ENCODE measurements at places on chromosomes 2 and 18.

- DNase-seq, result no peak
These were observed 261.6 kb downstream of the NDUFA10 start for GRCh38 chr2:239763433-239764097.

GRCh38 chr2:172525601-172526000, 30.3 kb upstream of the PDK1 start:
- DNase-seq, result no peak

DNA sequence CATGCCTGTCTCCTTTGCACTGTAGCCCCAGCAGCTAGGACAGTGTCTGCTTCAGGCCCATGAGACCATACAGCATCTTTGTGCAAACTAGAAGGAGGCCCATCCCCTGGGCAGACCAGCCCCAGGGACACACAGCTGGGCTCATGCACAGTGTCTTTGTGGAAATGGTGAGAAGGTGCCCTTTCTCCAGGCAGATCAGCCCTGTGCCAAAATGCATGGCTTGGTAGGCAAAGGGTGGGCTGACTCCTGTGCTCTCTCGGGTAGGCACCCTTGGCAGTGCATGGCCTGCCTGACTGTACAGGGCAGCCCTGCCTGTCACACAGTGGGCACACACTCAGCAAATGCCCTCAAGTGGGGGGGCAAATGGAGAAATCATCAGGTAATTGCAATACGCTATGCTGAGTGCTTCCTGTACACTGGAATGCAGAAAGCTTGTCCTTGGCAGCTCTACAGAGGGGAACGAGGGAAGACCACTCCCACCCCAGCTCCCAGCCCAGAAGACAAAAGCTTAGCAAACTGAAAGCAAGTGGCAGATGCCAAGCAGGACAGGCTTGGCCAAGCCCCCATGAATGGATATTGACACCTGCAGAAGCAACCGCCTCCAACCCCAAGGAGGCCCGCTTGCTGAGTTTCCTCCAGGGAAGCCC, 21.6 kb downstream of the TNS1 start:
- no peak for DNase-seq

GRCh38 chr2:168748461-168748860, 54.0 kb upstream of the NOSTRIN start:
- no peak for DNase-seq

DNA sequence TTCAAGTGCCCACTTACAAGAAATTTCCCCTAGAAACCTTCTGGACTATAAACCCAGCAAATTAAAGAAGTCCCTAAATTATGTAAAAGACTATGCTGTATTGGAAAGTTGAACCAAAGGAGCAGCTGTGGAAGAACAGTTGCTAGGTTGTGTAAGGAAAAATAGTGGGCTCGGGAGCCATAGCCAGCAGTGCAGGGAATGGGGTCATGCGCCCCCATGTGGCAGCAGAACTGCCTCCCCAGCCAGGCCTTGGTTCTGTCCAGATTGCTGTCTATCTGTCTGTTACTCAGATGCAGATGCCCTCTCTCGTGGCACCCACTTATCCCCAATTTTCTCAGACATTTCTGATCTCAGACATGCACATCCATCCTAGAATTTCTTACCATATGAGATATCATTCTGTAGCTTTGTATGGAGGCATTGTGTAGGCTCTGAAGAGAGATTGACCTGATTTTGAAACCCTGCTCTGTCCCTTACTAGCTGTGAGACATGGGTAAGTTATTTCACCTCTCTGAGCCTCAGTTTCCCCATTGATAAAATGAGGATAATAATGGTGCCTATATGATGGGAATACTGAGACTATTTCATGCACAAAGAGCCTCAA, 258.3 kb downstream of the SS18 start:
- no peak for DNase-seq

- no peak for DNase-seq
These were observed 849.0 kb downstream of the RNF144A start for GRCh38 chr2:7766088-7766722.

DNA sequence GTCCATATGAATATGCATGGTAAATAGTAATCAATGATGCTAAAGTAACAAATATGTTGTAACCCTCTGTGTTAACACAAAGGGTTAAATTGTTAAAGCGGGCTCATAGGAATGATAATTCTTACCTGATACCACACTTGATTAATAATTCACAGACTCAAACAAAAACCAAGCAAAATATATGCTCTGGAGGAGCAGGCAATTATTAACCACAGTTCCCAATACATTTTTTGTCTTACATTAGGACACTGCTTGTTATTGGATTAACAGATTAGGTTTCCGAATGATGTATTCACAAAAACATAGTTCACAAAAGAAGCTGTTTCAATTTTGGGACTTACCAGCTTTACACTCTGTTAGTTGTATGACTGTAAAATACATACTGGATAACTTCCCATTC, 300.9 kb upstream of the LRRTM4 start:
- DNase-seq, result no peak

DNA sequence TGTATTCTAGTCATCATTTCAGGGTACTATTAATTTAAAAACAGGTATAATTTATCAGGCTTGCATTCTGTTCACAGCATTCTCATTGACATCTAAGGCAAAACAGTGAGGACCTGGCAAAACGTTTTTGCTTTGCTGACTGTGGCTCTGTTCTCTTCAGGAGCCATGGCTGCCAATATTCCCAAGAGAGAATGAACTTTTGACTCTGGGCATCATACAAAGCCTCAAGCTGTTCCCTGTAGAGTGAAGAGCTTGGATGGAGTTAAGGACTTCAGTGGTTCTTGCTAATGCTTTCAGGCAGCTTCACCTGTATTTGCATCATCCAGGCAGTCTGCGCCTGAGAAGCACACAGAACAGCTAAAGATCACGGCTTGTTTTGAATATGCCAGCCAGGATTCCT, 65.9 kb upstream of the CAVIN2 start:
- no peak for DNase-seq

Data from Jurkat, Clone E6-1 (cell line).